NCI-H2029 (cell line): ENCODE measurements at places on chromosomes 11 and 22.

GRCh38 chr11:40175980-40176379 lies 1283.5 kb downstream of the LRRC4C start:
- no peak for DNase-seq

DNA sequence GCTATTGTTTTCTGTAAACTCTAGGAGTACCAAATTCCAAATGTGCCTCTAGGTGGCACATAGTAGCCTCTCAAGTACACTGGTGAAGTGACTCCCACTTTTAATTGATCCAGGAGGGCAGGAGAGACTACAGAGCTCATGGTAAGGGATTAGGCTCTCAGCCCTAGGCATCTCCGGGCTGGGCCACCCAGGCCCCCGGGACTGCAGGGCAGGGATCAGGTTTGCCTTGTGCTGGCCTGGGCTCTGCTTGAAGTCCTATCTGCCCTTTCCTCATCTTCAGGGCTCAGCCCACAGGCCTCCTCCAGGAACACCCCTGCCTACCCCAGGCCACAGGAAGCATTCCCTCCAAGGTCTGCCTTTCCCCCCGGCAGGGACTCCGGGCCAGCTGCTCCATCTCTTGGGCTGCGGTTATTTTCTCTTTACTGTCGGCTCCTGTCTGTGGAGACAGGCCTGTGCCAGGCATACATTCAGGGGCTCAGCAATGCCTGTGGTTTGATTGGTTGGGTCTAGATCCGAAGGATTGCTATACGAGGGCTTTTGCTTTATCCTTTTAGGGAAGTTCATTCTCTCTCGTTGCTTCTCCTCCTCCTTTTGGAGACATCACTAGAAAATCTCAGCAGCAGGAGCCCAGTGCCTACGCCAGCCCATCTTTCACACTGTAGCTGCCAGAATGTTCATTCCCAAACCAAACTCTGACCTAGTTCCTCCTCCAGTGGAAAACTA lies 32.8 kb downstream of the PARVA start:
- no peak for DNase-seq

GRCh38 chr11:35436581-35437250 lies 17.4 kb upstream of the SLC1A2 start:
- no peak for DNase-seq

DNA sequence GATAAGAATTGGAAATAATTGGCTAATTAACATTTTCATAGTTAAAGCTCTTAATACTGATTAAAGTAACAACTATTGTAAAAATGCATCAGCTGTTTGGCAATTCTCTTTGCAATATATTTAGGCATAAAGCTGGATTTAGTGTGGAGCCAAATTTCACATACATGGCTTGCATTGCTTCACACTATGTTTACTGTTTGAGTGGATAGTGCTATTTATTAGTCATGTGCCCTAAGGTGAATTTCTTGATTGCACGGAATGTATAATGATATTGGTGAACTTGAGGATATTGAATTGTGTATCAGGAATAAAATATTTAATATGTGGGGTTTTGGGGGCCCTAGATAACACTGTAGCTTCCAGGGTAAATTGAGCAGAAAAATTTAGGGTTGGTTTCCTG lies 100.9 kb downstream of the AASDHPPT start:
- DNase-seq, result no peak

DNA sequence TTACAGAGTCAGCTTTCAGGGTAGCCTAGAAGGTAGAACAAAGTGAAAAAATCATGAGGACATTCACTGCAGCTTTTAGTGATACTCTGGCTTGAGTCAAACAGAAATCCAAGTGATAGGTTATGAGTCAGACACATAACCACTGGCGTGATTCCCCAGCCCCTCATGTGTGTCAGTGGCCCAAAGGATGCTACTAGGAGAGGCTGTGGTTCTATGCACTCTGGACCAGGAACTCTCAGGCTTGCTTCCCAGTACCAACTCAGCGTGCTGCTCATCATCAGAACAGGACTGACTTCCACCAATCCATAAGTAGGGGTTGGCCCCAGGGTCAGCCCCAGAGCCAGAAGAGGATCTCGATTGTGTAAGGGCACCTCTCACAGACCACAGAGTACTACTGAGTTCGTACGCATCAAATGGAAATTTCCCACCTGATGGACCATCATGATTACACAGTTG lies 116.8 kb downstream of the MED15 start:
- no peak for DNase-seq

- DNase-seq, result no peak
Observed at GRCh38 chr22:50418624-50419023, 56.2 kb downstream of the SBF1 start.

GRCh38 chr11:133895061-133895479 lies 49.8 kb upstream of the SPATA19 start:
- no peak for DNase-seq

DNA sequence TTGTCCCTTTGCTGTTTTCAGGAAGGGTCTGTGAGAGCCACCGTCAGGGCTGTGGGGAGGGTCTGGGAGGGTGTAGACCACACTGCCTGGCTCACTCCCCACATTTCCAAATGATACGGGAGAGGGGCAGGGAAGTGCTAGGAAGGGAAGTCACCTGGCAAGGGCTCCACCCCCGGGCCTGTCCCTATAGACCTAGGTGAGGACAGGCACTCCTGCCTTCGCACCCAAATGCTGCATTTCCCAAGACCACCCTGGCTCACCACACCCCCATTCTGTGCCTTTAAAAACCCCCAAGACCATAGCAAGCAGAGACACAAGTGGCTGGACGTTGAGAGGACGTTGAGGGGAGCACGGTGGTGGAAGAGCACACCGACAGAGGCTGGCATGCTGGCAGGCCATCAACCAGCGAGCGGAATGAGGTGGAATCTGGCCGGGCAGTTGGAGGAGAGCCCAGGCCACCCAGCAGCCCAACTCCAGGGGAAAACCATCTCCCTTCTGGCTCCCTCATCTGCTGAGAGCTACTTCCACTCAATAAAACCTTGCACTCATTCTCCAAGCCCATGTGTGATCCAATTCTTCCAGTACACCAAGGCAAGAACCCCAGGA lies 45.7 kb downstream of the GNB1L start:
- no peak for DNase-seq

GRCh38 chr11:100965346-100965745 lies 164.3 kb downstream of the PGR start:
- no peak for DNase-seq

DNA sequence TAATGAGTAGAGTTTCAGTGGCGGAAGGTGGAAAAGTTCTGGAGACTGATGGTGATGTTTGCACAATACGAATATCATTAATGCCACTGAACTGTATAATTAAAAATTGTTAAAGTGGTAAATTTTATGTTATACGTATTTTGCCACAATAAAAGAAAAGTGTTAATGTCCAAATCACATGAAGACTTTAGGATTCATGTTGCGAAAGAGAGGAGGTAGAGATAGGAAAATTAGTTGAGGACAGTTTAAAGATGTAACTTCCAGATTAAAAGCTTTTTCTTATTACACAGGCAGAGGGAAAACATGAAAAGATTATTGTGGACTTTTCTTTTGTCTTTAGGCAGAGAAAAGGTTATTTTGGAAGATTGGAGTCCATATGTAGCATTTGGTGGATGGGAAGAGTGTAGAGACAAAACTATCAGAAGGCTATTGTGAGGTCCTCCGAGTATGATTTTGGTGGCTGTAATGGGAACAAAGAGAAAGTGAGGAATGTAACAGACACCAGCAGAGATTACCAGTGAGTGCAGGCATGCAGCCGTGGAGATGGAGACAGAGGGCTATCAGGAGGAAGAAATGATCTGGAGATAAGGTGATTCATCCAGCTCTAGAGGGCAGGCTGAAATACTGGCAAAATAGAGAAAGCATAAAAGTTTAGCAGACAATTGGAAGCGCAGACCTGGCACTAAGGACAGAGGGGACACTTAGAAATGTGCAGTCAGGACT lies 12.5 kb downstream of the VPS26B start:
- no peak for DNase-seq

GRCh38 chr11:2377511-2378443 lies 667 bp downstream of the CD81 start:
- no peak for DNase-seq

GRCh38 chr11:1296287-1296686 lies 13.1 kb downstream of the TOLLIP start:
- no peak for DNase-seq

- no peak for DNase-seq
Observed at GRCh38 chr11:73186294-73186850, 31.7 kb upstream of the P2RY2 start.

- DNase-seq, result no peak
Observed at GRCh38 chr11:33021937-33022336, 6.3 kb downstream of the DEPDC7 start.

DNA sequence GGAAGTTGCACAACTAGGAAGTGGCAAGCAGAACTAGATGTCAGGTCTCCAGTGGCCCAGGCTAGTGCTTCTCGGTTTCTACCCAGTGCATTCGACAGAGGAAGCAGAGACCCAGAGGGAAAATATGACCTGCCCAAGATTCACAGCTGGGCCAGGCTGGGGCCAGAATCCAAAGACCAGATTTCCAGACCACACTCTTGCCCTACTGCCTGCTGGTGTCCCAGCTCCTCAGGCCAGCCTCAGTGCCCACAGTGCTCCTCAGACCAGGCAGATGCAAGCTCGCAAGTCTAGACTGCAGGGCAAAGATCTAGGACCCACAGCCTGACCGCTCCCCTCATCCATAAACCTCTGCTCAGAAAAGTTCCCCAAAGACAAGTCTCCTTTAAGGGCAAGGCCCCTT lies 262.6 kb downstream of the BUD13 start:
- DNase-seq, result no peak

GRCh38 chr22:43521716-43522115 lies 109.9 kb downstream of the MPPED1 start:
- DNase-seq, result no peak

DNA sequence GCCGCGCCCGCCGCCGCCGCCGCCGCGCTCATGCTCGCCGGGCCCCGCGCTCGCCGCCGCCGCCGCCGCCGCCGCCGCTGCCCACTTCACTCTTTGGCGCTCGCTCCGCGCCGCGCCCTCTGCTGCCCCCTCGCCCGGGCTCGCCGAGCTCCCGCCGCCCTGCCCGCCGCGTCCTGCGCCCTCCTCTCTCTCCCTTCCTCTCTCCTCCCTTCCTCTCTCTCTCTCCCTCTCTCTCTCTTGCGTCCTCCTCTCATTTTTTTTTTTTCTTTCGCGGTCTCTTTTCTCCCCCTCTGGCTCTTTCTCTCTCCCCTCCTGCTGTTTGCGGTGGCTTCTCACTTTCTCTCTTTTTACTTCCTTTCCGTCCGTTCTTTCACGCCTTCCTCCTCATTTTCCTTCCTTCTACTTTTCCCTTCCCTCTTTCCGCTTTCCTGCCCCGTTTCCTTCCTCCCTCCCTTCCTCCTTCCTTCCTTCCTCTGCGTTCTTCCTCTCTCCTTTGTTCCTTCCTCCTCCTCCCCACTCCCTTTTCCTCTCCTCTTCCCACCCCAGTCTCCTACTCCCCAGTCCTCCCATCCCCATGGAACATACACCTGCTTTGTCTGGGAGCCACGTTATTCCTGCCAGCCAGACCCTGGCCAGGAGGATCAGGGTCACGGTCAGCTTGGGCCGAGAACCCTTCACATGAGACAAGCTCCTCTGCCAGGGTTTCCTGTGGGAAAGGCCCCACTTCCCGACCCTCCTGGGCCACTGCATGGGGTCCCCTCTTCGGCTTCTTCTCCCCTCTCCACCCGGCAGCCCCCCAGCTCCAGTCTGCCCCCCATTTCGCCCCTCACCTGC lies 19.3 kb upstream of the SHISAL1 start:
- peak; percentile 49 for DNase-seq

DNA sequence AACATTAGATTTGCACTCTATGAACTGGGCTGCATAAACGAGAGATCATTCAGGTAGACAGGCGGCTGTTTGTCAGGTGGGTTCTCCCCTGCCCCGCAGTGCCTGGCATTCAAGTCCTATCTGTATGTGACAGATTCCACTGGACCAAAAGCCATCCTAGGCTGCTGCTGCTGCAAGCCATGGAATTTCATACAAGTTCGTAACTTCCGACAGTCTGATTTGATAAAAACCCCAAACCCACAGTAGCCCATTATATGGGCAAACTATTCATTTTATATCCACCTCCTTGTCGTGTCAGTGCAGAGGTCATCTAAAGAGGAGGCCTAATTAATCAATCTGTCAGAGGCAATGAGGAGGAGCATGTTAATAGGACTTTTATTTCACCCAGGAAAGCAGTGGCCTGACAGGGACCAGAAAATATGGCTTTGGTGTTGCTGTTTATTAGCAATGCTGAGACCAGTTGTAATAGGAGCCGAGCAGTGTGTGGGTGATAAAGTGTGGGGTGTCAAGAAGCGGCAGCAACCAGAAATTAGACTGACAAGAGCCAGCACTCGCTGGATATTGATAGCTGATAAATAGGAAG lies 124.2 kb downstream of the ARL14EP start:
- DNase-seq, result no peak

GRCh38 chr22:49943771-49944398 lies 16.7 kb upstream of the PIM3 start:
- DNase-seq, result no peak

DNA sequence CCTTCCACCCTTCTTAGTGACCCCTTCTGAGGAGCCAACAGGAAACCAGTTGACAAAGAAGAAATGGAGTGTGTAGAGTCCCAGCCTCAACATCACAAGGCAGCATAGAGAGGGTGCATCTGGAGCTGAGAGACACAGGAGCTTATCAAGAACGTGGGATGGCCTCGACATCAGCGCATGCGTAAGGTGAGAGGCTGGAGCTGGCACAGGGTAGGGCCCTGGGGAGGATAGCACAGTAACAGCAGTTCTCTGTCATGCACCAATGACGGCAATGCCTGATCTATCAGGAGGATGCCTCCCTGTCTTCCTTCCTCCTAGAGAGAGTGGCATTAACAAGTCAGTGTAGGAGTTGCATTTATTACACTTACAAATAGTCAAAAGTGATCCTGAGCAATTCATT lies 426.1 kb downstream of the NTM start:
- no peak for DNase-seq

DNA sequence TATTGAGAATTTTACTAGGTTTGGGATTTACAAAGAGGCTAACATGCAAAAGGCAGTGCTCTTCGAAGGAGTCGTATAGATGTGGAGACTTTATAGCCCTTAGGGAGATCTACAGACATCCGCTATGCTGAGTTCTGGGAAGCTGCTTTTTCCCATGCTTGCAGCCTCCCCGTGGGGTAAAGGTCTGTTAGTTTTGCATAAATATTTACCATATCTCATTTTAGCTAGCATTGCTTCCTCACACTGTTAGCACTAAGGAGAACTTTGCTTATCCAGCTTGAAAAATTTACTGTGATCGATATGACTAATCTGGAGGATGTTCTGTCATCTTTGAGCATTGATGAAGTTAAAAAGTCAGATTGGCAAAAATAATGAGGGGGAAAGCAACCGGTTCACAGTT lies 18.6 kb downstream of the ARHGEF12 start:
- DNase-seq, result no peak
